ENCODE measurements at places on chromosomes 6 and 20.

- no peak for DNase-seq
Observed at GRCh38 chr20:22387452-22387851, 196.9 kb downstream of the FOXA2 start.

- no peak for DNase-seq
Observed at GRCh38 chr6:13384506-13384905, 56.2 kb upstream of the TBC1D7 start.

DNA sequence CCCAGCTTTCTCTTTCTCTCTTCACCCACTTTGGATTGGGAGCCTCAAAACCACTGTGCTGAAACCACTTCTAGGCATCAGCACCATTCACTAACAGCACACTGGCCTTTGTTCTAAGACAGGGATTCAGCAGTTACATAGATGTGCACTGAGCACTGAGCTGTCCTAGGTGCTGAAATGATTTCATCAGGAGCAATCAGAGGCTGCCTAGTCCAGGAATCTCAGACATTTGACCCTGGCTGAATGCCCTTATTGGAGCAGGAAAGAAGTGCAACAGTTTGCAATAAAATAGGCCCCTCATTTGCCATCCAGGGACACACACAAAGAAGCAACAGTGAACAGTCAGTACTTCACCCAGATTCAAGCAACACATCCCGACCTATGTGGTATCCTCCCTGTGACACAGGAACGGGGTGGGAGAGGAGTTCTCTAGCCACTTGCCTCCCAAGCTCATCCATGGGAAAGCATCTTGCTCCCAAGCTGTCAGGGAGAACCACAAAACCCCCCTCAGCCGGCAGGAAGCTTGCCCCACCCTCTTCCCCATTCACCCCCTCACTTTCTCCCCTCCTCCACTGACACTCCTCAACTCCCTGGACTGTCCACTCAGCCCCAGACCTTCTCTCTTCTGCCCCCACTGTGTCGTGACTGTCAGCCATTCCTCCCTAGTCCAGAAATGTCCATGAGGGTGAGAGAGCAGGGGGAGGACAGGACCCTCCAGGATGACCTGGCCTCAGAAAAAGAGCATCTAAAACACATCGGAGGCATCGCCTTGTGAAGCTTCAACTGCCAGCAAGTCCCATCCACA, 304.4 kb downstream of the PREX1 start:
- no peak for DNase-seq

DNA sequence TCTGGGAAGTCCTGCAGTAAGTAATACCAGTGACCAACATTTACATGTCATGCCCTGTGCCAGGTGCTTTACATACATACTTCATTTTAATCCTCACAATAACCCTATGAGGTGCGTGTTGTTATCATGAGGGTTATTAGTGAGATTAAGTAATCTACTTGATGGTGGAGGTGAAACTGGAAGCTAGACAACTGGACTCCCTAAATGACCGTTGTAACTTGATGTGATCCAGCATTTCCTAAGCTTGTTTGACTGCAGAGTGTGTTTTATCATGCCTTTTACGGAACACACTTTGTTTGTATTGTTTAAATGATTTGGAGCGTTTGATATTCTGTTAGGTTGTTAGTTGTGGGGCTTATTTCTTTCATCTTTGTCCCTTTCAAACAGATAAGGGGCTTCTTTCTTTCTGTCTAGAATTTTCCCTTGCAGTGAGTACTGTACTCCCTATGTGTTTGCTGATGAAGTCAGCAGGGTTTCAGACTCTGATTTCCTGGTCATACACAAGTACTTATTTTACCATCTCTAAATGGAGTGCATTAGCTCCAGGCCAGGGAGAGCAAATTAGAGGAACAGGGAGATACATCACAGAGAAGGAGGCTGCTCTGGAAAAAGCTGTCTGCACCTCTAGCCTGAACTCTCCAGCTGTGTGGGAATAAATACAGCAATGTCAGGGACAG, 29.7 kb downstream of the CHMP4B start:
- DNase-seq, result no peak

DNA sequence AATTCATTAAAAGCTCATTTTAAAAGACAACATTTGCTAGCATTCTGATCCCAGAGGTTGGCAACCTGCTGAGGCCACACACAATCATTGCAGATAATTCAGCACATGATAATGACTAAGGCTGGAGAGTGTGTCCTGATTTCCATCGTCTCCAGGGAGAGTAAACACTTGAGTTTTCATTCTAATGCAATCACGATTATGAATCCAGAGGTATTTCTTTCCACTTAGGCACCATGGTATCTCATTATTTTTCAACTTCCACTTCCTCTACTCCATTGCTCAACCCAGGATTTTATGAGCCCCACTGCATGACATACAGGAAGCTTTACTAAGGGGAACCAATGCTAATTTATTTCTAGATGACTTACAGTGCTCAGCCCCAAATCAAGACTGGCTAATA, 273.8 kb upstream of the AGPAT4 start:
- DNase-seq, result no peak

All from ascending aorta (tissue), 2 donors.